ENCODE measurements at places on chromosomes 3 and 15.

GRCh38 chr3:140717921-140718320 is 40.1 kb downstream of the TRIM42 start:
- DNase-seq, result no peak

GRCh38 chr3:187014417-187014864 is 84.1 kb downstream of the ST6GAL1 start:
- no peak for DNase-seq

GRCh38 chr3:157109267-157110141 is 50.4 kb downstream of the CCNL1 start:
- peak; percentile 42 for DNase-seq

DNA sequence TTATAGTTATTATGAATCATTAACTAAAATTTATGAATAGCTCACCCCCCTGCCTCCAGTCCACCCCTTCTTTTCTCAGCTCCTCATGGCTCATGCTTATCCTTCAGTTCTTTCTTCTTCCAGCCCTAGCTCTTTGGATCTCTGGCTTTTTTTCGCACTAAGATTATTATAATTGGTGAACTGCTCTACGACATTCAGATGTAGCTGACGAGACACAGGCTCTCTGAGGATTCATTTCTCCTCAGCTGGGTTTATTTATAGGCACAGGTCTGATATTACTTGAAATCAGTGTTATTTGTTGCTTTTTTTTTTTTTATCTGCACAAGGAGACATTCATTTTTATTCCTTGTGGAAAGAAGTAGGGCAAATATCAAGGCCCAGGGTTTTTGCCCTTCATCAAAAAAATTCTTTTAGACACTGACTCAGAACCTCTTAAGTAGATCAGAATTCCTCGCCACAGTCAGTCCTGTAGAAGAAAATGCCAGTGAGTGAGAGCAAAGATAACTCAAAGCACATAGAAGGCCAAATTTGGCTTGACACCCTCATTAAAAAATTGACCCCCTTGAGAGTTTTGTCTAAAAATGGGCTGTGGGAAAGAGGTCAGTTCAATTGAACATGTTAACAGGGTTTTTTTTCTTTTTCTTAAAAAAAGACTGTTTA is 106.6 kb downstream of the MYH15 start:
- DNase-seq, result no peak

DNA sequence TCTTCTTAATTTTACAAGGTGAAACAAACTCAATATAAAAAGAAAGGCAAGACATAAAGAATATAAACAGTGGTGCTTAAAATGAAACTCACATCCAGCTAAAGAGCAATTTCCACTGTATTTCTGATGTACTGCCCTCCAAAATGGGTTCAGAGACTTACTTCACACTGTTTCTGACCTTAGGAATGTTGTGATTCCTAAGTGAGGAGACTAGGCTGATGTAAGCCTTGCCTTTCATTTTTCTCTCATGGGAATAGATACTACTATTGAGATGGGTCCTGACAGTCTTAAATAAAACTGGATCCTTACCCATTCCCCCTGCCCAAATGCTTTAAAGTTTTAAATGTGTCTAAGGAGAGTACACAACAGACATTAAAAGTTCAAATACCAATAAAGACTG is 86.9 kb downstream of the CBLB start:
- DNase-seq, result no peak

DNA sequence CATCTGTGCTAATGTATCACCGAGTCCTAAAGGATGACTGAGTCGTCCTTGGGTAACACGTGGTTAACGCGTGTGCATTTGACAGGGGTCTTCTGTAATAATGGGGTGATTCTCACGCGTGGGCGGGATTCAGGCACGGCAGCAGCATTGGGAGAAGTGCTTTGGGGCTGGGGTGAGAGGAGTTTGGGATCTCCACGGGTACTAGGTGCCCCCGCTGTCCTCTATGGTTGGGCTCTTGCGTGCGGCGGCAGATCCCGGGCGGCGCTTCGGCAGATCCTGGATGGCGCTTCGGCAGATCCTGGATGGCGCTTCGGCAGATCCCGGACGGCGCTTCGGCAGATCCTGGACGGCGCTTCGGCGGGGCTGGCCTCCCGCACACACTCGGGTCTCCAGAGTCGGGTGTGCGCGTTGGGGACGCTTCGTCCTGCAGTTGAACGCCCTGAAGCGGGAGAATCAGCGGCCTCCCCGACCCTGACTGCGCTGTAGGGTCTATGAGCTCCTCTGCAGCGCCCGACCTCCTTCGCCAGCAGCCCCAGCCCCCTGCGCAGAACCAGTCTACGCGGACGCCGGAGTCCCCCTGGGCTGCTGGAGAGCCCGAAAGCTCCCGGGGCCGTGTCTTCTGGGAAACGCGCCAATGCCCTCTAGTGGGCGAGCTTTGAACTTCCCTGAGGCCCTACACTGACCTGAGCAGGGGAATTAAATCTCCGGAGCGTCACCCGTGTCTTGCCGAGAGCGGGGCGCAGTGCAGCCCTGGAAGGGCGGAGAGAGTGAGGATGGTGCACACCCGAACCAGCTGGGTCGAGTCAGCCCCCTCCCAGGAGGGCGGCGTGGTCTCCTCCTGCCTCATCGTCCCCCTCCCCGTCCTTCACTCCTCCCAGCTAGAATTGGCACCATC is 48.1 kb upstream of the EPHB3 start:
- DNase-seq, result peak; percentile 86

GRCh38 chr3:142850395-142851023 is 38.4 kb downstream of the PCOLCE2 start:
- DNase-seq, result peak; percentile 48

GRCh38 chr3:18807593-18807992 is 340.7 kb upstream of the KCNH8 start:
- no peak for DNase-seq

DNA sequence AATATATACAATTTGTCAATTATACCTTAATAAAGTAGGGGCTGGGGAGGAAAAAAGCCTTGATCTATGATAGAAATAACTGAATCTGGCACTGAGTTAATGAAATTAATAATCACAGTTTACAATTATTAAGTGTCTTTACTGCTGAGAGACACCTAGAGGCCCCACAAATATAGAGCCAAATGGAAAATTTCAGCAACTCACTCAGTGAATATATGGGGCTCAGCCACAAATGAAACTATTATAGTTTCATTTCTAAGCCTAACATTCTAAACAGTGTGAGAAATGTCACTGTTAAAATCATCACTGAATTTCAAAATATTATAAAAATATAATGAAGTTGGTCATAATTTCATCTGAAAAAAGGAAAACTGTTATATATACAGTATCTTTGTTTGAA is 40.3 kb downstream of the GNB4 start:
- no peak for DNase-seq

- DNase-seq, result no peak
Measured at GRCh38 chr3:52053307-52054304, 2.8 kb downstream of the DUSP7 start.

GRCh38 chr3:160763073-160763472 is 7.0 kb downstream of the PPM1L start:
- DNase-seq, result peak; percentile 6

DNA sequence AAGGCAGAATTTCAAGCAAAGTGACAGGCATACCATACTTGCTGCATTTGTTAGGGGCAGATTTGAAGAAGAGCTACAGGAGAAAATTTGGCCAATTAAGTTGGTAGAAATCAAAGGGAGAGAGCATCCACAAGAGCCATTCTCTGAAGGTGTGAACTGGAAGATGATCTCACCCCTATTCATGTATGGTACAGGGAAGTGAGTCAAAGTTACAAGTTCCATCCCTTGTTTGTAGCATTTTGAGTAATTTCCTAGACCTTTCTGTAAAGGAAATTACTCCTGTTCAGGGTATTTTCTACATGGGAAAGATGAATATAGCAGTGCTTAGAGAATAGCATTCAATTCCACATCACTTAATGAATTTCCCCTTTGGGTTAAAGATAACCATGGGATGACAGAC is 28.4 kb downstream of the TTC14 start:
- no peak for DNase-seq

GRCh38 chr3:46705022-46705530 is 3.9 kb downstream of the TMIE start:
- DNase-seq, result peak; percentile 68

DNA sequence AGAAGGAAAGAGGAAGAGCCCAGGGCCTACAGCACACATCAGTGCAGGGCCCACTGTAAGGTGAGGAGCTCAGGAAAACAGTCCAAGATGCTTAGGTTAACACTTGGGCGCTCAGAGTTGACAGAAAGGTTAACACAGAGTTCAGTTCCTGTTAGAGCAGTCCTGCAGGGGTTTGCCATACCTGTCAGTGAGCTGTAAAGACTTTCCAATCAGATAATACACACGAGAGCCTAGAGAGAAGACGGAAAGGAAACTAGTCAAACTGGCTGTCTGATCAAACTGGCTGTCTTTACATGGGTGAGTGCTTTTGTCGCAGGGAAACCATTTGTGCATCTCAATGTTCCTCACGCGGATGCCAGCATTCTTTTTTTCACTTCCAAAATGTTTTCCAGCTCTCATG is 61.4 kb upstream of the ARHGEF26 start:
- DNase-seq, result no peak

- no peak for DNase-seq
Measured at GRCh38 chr15:23606226-23606625, 40.8 kb downstream of the MKRN3 start.

DNA sequence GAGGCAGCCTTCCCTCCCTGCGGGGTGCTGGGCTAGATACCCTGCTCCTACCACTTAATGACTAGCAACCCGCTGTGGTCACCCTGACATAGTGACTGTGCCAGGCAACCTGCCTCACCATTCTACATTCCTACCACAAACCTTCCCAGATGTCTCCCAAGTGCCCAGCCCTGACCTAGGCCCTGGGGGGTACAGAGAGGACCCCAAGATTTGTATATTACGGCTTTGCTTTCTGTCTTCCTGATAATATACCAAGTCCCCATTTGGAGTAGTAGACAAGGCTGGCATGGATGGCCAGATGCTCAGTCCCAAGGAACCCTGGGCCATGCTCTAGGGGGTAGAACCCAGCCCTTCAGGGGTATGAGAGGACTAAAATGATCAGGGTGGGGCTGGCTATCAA is 31.0 kb downstream of the ESYT3 start:
- no peak for DNase-seq

DNA sequence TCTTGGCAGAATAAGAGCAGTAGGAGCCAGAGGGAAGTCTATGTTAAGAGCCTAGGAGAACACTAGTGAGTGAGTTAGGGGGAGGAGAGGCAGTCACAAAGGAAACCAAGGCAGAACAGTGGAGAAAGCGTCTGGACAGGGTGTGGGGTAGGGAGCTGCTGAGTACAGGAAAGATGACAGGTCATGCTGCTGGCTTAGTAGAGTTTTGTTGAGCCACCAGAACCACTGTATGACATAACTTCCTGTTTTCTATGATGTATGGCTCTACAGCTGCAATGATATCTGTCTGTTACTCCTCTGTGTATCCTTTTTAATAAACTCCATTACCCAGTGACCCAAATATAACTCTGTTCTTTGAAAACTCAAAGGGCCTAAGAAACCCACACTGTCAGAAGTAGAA is 10.6 kb upstream of the STT3B start:
- DNase-seq, result no peak

DNA sequence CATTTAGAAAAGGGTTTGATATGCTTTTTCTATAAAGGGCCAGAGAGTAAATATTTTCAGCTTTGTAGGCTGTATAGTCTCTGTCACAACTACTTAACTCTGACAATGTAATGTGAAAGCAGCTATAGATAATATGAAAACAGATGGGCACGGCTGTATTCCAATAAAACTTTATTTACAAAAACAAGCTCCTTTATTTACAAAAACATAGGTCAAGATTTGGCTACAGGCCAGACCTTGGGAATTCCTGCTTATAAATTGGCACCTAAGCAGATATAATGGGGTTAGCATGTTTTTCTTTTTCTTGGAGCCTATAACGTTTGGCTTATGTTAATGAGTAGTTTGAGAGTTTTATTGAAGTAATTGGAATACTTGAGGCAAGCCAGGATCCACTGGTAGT is 119.4 kb upstream of the CGNL1 start:
- DNase-seq, result peak; percentile 12

GRCh38 chr3:196609805-196610515 is 29.5 kb upstream of the NRROS start:
- DNase-seq, result no peak

GRCh38 chr15:96042734-96043224 is 287.7 kb upstream of the NR2F2 start:
- no peak for DNase-seq

DNA sequence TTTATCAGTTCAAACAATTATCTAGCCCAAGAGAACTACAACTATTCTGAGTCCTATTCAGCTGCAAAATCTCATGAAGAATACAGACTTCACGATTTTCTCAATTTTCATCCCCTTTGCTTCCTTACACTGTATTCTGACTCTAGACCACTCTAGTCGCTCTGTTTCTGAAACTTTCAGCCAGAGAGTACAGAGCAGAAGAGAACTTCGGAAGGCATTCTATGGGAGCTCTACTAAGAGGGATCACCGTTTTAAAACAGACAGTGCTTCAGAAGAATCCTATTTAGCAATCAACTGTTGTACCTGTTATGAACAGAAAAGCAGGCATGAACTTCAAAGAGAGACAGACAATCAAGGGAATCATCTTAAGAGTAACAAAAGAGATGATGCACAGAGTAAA is 419.4 kb downstream of the SHQ1 start:
- DNase-seq, result no peak

GRCh38 chr15:95739131-95739530 is 591.4 kb upstream of the NR2F2 start:
- DNase-seq, result no peak

- peak; percentile 3 for DNase-seq
Measured at GRCh38 chr15:50883903-50884302, 24.6 kb upstream of the AP4E1 start.

GRCh38 chr3:129506231-129506742 is 22.2 kb upstream of the RHO start:
- peak; percentile 69 for DNase-seq

GRCh38 chr3:123404391-123404790 is 44.5 kb downstream of the ADCY5 start:
- DNase-seq, result no peak

DNA sequence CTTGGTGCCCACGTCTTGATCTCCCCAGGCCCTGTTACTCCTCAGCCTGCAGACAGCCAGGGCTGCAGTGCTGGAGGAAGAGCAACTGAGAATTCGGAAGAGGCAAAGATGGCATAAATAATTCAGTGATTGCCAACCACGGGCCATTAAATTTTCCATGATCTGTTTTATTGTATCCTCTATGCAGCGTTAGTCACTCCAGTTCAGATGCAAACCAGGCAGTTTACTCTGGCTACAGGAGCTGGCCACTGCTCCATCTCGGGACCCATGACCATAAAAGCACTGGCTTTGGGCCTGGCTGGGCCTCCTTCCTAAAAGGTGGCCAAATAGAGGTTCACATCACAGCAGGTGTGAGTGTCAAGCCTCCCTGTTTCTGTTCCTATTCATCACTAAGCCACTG is 137.6 kb upstream of the TLE3 start:
- no peak for DNase-seq

Data from DMS53 (cell line).